ENCODE measurements at places on chromosomes 6 and 20.
A peak's percentile ranks its signal among the peaks of the same experiment; 100 is the strongest.

GRCh38 chr6:50929323-50929722, 110.7 kb downstream of the TFAP2B start:
- DNase-seq: no peak

- no peak for DNase-seq
Observed at GRCh38 chr20:60750909-60751308, 501.2 kb upstream of the CDH4 start.

DNA sequence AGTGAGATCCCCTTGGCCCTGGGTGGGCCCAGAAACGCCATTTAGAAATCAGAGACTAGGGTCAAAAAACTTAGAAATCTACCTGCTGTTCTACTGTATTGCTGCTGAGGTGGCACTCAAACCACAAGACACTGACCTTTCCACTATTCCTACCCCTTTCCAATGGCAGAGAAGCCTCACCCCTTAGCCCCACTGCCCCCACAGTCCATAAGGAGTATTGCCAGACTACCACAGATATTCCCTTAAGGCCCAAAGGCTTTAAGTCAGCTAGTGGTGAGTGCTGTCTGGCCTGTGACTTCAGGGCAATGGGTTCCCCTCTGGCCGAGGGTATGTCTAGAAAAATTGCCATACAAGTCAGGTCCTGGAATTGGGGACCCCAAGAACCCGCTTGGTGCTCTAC, 656.1 kb downstream of the COL12A1 start:
- DNase-seq: no peak

GRCh38 chr6:100881707-100882040, 545 bp upstream of the ASCC3 start:
- DNase-seq: no peak

DNA sequence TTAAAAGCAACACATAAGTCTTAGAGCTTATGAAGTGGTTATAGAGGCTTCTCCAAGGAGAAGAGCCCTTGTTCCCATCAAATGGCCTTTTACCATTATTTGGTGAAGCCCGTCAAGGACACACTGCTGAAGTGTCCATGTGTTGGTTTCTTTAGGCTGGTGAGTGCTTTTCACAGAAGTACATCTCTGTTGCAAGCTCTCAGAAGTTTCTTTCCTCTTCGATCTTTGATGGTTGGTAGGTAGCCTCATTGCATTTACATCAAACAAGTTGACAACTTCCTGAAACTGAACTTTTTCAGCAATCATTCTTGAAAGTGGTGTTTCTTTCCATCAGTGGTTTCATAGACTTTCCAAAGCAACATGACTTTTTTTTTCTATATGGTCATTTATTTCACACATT, 465.6 kb downstream of the HDGFL1 start:
- DNase-seq: no peak

GRCh38 chr20:60300374-60300773, 342.2 kb downstream of the CDH26 start:
- no peak for DNase-seq

DNA sequence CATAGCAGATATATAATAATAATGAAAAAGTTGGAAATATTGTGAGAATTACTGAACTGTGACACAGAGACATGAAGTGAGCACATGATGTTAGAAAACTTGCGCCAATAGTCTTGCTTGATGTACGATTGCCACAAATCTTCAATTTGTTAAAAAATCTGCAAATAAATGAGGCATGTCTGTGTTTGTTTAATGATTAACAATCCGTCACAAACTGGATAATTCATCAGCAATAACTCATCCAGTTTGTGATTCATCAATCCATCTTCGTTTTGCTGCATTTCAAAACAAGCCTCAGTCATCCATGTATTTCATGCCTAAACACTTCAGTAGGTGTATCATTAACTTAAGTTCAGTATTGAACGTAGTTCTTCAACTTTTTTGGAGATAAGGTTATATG, 25.5 kb upstream of the SMIM26 start:
- no peak for DNase-seq

- DNase-seq: peak; percentile 64
Observed at GRCh38 chr6:153043719-153044118, 41.2 kb upstream of the MTRF1L start.

DNA sequence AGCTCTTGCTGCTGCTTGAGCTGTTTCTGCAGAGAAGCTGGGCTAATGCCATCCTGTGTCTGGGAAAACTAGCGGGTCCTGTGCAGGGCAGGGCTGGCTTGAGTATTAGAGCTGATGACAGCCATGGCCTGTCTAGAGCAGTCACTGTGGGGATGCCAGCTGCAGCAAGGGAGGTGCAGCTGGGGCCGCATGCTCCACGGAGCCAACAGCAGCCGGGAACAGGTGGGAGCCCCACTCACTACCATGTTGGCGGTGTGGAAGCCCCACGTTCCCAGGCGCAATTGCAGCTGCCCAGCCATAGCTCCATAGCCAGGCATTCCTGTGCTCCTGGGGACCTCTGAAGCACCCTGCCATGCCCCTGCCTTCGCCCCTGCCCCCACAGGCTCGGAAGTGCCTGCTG, 212.9 kb downstream of the TFAP2C start:
- DNase-seq: no peak

- DNase-seq: no peak
Observed at GRCh38 chr20:64216036-64216435, 39.5 kb upstream of the PCMTD2 start.

- DNase-seq: no peak
Observed at GRCh38 chr6:14598017-14598864, 480.7 kb downstream of the CD83 start.

DNA sequence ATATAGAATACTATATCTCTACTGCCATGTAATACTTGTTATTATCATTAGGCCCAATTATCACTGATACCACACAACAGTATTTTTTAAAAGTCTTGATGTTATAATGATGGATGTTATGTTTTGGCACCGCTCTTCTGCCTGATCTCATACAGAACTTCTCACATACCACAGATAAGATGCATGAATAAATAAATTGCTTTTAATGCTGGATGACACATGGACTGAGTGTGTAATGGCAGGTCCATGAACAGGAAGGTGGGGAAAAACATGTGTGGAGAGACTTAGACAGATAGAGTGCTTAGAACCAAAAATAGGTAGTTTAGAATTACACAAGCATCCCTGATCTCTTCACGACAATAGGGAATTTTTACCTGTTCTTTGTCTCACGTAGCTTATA, 258.4 kb upstream of the MARCKS start:
- no peak for DNase-seq

DNA sequence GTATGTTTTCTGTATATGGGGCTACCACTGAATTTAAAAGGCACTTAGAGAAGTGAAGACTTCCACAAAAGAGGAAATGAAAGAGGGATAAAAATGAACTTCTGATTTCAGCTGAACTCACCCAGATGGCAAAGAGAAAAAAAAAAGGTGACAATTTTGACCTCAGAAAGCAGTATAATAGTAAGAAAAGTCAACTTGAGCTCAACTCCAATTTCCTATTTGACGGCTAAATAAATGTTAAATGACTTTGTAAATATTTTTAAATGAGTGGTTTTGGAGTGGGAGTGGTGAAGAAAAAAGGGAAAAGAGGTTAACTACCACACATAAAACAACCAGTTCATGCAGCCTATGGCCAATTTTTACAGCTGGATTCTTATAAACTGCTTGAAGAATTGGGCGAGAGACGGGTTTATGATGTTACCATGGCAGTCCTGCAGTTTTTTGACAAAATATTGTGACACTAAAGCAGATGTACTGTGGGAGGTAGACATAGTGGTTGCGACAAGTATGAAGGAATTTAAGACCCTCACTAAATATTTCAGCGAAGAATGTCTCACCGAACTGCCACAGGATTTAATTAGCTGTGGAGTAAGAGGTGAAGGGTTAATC, 49.8 kb upstream of the ADTRP start:
- no peak for DNase-seq

- no peak for DNase-seq
Observed at GRCh38 chr20:32670773-32671455, 2.8 kb downstream of the C20orf203 start.

- no peak for DNase-seq
Observed at GRCh38 chr20:50238081-50238800, 47.6 kb downstream of the CEBPB start.

- no peak for DNase-seq
Observed at GRCh38 chr6:157675831-157676230, 147.2 kb upstream of the SNX9 start.

DNA sequence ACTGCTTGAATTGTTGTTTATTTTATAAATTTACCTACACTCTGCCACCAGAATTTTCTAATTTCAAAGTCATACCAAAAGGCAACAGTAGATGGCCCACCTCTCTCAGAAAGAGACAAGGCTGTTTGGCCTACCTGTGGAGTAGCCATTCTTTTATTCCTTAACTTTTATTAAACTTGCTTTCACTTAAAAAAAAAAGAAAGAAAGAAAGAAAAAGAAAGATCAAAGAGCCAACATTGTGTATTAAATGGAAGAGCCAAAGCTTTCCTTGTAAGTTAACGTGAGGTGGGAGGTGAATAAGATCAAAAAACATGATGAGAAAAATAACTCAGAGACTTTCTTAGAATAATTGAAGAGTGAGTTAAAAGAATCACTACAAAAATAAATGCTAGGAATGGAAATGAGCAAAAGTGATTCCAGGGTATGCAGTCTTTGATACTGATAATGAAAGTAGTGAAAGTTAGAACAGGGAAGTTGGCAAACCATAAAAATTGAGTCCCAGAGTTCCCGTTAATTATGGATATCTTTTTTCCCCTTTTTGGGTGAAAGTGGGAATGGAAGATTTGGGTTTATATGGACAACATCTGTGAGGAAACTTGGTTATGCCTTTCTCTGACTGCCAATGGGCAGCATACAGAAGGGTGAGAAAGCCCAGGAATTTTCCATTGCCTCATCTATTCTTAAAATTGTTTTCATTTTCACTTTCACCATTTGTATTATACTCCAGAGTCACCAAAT, 35.9 kb upstream of the MYB start:
- peak; percentile 12 for DNase-seq

GRCh38 chr20:3405696-3406358, 1.6 kb downstream of the DNAAF9 start:
- DNase-seq: no peak

DNA sequence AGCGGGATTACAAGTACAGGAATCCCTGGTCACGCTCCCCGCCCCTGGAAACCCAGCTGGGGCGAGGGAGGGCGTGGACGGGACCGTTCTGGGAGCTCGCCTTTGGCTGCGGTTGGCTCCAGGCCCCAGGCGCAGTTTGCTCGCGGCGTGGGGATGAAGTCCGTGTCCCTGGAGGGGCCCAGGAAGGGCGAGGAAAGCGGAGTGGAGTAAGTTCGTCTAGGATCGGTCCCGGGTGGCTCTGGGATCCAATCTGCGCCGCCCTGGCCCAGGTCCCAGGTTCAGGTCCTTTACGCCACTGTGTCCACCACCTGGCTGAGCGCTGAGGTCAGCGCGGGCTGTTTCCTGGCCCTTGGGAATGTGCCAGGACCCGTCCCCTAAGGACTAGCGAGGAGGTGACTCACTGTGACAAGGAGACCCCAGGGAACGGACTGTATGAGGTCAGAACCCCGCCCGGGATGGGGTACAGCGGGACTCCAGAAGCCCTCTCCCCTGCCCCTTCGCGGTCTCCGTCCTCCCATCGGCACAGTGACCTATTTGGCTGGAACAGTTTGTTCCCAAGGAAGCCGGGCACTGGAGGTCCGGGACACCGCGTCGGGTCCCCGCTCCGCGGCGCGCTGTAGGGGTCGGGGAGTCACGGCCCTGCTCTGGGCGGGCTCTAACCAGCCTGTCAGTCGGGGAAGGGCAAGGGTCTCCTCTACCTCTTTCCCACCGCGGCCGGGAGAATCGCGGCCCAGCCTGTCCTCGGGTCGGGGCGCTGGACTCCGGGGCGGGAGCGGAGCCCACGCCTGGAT, 724 bp downstream of the CDKN1A start:
- DNase-seq: peak; percentile 28

- DNase-seq: no peak
Observed at GRCh38 chr20:14295770-14296309, 41.6 kb downstream of the FLRT3 start.

GRCh38 chr6:144912474-144912873, 627.3 kb downstream of the UTRN start:
- DNase-seq: no peak

- no peak for DNase-seq
Observed at GRCh38 chr6:160863782-160864181, 127.8 kb upstream of the MAP3K4 start.

DNA sequence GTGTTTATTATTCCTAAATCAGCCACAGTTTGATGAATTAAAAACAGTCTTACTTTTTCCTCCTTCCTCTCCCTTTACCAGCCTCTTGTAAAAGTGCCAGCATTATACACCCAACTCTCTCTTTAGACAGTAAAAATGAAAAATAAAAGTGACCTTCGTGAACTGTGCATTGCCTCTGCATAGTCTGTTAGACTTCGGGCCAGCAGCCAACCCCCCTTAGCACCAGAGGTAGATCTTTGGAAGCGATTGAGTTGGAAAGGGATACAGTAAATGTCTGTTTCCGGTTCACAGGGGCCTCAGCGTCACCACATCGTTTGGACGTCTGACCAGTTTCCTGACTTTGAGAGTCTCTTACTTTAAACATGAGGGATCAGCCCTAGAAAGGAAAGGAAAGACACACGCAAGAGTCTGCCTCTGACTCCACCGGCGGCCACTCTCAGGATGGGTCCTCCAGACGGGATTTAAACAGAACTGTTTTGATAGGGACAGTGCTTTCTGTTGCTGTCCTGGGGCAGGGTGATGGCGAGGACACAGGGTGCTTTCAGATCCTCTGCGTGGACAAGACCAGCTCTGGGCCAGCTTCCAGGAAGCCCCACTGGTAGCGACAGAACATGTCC, 206.6 kb upstream of the PREP start:
- DNase-seq: no peak

- no peak for DNase-seq
Observed at GRCh38 chr6:116666869-116667268, 1.7 kb downstream of the ZUP1 start.

GRCh38 chr20:38447251-38447661, 12.1 kb upstream of the SNHG17 start:
- DNase-seq: no peak

DNA sequence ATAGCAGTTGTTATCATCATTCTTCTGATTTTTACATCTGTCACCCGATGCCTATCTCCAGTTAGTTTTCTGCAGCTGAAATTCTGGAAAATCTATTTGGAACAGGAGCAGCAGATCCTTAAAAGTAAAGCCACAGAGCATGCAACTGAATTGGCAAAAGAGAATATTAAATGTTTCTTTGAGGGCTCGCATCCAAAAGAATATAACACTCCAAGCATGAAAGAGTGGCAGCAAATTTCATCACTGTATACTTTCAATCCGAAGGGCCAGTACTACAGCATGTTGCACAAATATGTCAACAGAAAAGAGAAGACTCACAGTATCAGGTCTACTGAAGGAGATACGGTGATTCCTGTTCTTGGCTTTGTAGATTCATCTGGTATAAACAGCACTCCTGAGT, 2.1 kb downstream of the CALHM6 start:
- DNase-seq: no peak

DNA sequence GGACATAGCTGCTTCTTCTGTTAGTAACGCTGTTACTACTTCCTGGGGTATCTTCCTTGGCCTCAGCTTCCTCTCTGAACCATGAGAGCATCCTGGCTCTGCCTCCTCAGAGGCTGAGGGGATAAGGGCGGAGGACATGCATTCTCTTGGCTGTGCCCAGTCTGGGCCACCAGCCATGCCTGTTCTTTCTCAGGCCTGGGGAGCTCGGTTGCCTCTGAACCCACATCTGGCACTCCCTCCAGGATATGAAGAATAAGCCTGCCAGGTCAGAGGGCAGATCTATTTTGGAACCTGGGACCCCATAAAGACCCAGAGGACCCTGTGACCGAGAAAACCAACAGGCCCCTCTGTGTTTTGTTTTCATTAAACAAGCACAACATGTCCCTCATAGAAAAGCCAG, 6.6 kb upstream of the ANGPT4 start:
- DNase-seq: no peak

GRCh38 chr6:112296122-112296521, 41.8 kb upstream of the LAMA4 start:
- DNase-seq: no peak

- DNase-seq: no peak
Observed at GRCh38 chr20:15162079-15162647, 824.8 kb upstream of the FLRT3 start.
